Germinal center (tissue), 1 donor: ENCODE measurements at places on chromosomes 3 and 15.

DNA sequence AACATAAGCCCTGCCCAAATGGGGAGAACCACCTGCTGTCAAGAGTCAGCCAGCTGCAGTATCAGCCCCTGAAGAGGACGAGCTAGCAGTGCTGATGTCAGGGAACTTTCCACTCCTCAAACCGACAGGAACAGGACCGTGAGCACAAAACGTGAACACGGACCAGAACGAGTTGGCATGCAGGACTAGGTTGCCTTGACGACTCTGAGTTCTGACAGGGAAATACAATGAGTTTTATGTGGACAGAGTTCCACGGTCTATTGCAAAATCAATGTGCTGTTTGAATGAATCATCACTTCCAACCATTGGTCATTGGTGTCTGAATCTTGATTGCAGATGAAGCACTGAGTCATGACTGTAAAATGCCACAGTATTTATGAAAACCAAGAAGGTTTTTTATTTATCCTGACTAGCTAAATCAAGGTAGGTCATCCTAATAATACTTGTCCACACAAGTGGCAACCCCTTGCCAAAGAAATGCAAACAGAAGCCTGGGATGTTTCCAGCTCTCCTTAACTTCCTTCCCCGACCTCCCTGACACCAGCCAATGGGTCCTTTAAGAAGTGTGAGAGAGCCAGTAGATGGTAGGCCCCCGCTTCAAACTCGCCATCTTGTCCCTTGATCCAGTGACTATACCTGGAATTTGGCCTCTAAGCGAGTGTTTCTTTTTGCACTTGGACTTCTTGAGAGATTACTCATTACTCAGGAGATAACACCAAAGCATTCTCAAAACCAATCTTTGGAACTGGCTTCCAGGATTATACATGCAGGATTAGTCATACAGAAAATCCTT is 119.6 kb downstream of the ASB7 start:
- no peak for DNase-seq

DNA sequence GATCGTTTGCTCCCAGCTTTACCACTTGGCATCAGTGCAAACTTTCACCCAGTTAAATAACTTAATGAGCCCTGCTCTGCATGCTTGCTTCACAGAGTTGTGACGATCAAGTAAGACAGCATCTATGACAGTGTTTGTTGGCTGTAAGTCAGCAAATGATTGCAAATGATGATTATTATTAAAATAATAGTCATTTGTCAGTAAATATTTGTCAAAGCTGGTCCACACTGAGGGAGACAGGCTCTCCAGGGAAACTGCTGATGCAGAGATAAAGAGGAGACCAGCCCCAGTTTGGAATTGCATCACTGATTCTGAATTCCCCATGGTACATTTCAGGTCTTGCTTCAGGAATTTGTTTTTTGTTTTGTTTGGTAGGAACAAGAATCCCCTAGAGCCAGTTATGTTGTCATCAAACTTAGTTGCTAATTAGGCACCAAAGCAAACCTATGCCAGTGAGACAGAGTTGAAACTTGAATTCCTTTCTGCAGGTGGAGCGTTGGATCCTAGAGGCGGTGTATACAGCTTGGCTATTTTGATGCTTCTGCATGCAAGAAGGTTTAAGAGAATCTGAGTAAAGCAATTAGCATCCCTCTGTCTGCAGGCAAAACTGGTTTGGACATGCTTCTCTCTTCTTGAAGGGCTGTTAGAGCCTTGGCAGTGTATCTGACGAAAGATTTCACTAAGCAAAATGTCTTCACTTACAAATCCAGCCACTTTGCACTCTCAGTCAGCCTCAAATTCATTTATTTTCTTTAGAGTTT is 338.6 kb upstream of the TPRG1 start:
- DNase-seq, result no peak

DNA sequence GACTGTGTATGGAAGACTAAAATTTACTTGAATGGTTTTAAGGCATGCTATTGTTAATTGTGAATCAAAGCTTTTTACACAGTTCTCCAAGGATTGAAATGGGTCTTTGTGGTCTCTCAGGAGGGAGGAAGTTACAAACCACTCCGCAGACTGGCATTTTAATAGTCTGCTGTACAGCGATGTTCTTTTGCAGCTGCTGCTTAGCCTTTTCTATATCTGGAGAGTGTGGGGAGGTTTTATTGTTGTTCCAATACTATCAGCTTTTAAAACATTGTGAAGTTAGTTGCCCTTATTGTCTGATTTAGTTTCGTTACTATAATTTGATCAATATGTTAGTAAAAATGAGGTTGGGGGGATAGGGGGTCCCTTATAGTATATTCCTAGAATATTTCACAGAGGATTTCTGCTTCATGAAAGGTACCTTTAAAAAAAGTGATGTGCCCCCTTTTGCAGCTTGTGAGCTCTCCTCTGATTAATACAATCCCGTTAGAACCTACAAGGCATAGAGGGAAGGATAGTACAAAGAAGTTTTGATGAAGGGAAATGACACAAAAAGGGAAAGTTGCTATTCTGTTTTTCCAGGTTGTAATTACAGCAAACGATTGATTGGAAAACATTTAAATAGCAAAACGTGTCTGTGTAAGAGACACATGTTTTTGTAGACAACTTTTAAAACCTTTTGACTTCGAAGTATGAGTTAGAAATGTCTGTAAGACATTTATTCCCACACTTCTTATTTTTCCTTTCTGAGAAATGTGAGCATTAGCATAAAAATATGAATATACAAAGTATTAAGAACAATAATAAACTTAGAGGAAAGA is 158.3 kb upstream of the CGNL1 start:
- DNase-seq, result no peak

- DNase-seq, result no peak
These were observed 247.3 kb upstream of the NSMCE3 start for GRCh38 chr15:29516929-29517328.

DNA sequence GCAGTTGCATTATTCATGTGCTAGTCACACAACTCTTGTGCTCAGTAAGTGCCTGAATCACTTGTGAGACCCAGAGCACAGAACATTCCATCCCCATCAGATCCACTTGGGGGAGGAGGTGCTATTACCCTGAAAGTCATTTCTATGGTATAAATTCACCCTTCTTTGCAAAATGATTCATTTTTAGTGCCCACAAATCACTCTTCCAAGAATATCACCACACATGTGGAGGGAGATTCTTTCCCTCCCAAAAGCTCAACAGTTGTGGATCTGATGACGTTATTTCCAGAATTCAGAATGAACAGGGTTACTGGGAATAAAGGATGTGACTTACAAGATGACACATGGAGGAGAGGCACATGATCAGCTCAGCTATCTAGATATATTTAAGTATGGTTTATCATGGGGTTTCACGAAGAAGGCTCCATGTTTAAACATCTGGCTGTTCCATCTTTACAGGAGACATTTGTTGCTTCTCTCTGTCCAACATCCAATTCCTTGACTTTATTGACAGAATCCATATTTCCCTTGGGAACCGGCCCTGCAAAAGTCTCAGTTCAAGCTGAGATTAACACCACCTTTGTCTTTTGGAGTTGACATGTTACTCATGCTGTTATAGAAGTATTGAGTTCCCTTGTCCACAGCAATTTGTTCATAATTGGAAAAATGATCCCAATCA is 214.2 kb upstream of the PROK2 start:
- DNase-seq, result no peak
